ENCODE measurements at places on chromosomes 4 and X.

DNA sequence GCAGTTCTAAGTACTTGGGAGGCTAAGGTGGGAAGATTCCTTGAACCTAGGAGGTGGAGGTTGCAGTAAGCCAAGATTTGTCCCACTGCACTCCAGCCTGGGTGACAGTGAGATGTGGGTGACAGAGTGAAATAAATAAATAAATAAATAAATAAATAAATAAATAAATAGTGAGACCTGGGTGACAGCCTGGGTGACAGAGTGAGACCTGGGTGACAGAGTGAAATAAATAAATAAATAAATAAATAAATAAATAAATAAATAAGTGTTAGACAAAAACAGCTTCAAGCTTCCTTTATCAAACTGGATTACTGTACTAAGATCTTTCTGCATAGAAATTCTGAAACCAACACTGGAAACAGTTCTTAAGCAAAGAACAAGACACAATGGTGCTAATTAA lies 71.8 kb upstream of the BMP2K start:
- DNase-seq: no peak

DNA sequence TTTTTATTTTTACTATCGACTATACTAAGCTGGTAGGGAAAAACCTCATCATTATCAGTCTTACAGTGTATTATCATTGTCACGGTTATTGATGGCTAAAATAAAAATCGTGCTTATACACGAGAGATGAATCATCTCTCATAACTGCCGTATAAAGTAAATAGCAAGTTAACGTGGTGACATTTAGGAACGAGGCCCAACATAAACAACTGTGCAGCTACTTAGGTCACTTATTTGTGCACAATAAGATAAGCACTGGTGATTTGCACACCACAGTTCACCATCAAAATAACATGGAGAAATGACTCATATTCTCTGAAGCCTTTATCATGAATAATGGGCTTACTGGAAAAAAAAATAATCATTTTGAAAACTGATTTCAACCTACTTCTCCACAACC lies 482.0 kb upstream of the TENM3 start:
- no peak for DNase-seq

DNA sequence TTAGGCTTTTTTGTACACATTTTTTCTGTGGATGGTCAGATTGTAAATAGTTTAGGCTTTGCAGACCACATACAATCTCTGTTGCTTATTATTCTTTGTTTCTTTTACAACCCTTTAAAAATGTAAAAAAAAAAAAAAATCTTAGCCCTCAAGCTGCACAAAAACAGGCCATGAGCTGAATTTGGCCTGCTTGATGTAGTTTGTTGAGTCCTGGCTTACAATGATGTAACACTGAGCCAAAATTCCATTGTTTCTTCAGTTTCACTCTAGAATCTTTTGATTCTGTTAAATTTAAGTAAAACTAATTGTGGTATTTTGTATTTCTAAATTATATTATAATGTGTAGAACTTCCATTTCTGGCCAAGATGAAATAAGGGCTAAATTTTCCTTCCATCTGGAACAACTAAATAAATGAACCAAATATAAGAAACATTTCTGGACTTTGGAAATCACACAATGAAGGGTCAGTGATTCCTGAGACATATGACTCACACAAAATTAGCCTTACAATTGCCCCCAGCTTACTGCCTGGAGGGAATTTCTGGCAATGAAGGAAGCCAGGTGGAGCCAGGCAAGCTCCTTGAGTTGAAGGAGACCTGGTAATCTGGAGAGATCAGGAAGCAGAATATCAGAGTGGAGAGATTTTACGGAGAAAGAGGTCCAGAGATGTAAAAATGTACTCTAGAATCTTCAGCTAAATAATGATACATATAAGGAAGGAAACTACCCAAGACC lies 29.8 kb downstream of the IQCM start:
- no peak for DNase-seq

- DNase-seq: no peak
Observed at GRCh38 chr4:48237996-48238645, 31.5 kb downstream of the TEC start.

DNA sequence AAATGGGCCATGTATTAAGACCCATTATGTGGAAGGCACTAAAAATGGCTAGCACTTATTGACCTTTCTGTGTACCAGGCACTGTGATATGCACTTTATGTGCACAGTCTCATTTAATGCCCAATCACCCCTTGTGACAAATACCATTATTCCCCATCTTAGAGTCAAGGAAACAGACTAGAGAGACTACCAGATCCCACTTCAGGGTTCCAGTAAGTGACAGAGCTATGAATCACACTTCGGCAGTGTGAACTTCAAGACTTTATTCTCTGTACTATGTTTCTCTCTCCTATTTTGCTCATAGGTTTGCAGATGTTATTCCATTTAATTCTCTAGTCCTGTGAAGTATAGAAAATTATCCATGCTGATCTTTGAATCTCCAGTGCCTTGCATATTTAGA lies 107.0 kb downstream of the NFKB1 start:
- no peak for DNase-seq

Data from sciatic nerve (tissue), 2 donors.